ENCODE measurements at places on chromosomes 2 and 18.

- DNase-seq, result no peak
Observed at GRCh38 chr2:230902180-230902899, 22.7 kb downstream of the GPR55 start.

DNA sequence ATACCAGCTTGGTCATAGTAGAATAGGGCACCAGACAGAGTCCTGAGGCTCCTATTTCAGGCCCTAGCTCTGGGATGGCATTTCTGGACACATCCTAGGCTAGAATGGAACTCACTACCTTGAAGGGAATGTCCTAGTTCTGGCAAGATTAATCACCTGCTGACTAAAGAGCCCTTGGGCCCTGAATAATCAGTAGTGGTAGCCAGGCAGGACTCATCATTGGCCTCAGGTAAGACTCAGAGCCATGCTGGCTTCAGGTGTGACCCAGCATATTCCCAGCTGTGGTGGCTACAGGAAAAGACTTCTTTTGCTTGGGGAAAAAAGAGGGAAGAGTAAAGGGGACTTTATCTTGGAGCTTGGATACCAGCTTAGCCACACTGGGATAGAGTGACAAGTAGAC is 131.0 kb upstream of the SRD5A2 start:
- no peak for DNase-seq

DNA sequence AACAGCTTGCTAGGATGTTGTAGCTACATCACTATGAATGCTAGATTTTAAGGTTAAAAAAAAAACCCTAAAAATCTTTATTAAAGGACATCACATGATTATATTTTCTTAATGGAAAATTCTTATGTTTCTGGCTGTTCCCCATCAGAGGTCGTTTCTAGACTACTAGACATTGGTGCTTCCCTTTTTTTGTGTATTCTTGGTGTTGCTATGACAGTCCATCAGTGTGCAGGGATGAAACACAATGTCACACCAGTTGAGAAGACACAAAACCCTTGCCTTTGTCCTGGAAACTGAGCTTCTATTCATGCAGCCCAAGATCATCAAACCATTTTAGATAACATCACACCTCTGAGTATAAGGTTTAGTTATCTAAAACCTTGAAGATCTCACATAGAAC is 19.9 kb upstream of the TMEM131 start:
- DNase-seq, result no peak

DNA sequence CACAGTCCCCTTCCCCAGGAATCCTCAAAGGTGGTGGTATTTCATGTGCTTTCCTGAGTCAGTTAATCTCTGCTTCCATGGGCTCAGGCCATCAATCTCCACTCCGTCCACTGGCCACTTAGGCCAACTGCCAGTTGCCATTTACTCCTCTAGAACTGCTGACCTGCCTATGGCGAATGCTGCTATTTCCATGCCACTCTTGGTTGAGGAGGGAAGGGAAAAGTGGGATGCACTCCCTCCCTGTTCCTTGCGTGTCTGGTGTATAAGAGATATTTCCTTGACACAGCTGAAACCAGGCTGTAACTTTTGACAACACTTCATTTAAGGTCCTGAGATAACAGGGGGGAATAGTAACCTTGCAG is 261.5 kb downstream of the MREG start:
- DNase-seq, result no peak

- no peak for DNase-seq
Observed at GRCh38 chr18:63775166-63775730, at the start of gene SERPINB7. TSS of gene SERPINB7 (plus strand) at chr18:63775418. CDS start at chr18:63782373, 6,955 bp downstream.

GRCh38 chr2:232213176-232213575 is 165.4 kb upstream of the ALPP start:
- no peak for DNase-seq

DNA sequence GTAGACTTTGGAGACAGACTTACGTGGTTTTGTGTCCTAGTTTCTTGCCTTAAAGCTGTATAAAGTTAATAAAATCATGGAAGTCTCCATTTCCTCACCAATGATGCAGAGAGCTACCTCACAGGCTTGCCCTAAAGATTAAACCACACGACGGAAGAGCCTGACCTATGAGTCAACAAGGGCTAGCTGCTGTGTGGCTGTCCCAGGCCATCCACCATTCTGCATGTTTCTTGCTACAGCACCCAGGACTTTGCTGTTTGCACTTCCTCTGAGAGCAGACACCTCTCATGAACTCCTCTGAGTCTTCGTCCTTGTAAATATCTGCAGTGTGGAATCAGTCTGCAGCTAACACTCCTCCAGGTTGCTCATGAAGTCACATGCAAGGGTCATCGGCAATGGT is 160.0 kb upstream of the TRIB2 start:
- no peak for DNase-seq

DNA sequence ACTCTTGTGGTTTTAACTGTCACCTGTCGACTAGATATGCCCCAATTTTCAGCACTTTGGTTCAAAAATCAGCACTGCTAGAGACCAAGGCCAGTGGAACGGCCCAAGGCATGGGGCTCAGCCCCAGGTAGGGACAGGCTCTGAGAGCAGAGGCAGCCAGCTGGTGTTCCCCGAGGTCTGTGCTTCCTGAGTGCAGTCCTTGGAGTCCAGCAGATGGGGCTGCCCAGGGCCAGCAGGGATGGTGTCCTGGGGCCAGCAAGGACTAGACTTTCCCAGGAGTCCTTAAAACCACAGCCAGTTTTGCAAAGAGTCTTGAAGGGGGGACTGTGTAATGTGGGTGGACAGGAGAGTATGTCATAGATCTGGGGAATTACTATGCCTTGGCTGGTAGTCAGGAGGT is 56.3 kb downstream of the POMC start:
- DNase-seq, result no peak

DNA sequence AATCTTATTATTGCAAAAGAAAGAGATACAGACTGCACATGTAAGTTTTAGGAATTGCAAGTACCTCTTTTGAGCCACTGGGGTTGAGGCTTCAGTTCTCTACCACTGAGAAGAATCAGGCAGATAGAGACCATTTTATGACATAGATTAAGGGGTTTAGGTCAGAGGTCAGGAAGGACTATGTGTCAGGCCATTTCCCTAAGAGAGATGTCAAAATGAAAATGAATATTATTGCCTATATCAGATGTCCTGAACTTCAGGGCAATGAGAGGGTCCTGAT is 113.7 kb downstream of the GATA6 start:
- DNase-seq, result no peak

- no peak for DNase-seq
Observed at GRCh38 chr18:75916624-75916982, 489.1 kb upstream of the SMIM21 start.

GRCh38 chr2:46983065-46983801 is 67.6 kb upstream of the MCFD2 start:
- peak; percentile 75 for DNase-seq

DNA sequence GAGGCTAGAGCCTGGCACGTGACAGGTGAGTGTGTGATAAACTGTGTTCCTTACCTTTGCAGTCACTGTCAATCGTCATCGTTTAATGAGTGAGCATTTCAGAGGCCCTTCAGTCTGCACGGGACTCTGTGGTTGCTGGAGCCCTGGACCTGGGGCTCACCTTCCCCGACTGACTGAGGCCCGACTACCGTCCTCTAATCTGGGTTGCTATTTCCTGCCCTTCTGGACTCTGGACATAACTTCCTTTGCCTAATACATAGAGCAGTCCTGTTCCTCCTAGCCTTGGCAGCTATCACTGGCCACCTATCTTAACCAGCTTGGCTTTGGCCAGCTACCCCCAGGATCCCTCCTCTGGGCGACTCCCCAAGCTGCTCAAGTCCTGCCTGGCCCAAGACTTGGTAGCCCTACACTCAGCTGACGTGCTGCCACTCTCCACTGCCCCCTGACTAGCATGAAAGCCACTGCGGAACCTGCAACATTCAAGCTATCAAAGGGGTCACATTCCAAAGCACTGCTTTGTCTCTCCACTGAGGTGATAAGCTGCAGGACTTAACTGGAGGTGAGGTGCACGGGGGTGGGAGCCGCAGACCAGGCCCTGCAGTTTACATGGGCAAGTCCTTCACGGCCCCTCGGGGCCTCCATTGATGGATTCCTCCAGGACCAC is 11.1 kb upstream of the RAB17 start:
- no peak for DNase-seq

- DNase-seq, result no peak
Observed at GRCh38 chr2:2947406-2947805, 430.2 kb downstream of the EIPR1 start.

- no peak for DNase-seq
Observed at GRCh38 chr2:237682856-237683670, 55.7 kb downstream of the LRRFIP1 start.

DNA sequence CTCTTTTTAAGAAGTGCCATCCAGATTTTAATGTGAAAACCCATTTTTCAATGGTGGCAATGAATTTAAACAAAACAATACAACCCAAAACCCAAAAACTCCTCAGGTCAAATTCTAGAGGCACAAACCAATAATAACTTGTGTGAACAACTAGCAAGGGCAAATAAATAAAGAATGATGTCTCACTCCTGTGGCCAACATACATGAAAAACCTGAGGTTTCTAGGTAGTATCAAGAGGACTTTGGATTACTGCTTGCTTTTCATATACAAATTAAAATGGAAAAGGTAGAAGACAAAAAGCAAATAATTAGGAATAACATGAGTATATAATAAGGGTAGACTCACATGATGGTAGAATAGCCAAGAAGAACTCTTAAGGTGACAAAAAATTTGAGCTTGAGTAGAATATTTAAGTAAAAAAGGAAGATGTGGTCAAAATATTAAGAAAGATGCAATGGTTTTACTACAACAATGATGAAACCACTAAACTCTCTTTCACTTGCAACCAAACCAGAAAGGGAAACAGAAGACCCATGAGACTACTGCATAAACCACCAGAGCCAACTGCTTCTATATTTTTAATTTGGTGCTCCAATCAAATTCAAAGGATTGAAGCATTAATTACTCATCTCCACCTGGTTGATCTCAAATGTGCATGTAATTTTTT is 53.5 kb downstream of the DARS1 start:
- no peak for DNase-seq

- DNase-seq, result no peak
Observed at GRCh38 chr2:178200331-178200730, 6.0 kb downstream of the OSBPL6 start.

- DNase-seq, result no peak
Observed at GRCh38 chr2:54550547-54550946, 94.4 kb downstream of the SPTBN1 start.

DNA sequence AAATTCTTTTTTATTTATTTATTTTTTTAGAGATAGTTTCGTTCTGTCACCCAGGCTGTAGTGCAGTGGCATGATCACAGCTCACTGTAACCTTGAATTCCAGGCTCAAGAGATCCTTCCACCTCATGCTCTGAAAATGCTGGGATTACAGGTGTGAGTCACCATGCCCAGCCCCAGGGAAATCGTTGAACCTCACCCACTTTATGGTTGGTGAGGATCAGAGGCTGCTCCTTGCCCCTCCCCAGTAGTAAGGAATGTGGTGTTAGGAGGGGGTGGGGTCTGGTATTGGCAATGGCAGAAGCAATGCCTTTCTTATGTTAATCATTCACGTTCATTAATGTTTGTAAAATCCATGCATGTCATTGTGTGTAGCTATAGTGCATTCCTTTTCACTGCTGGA is 161.9 kb downstream of the SUCLG1 start:
- DNase-seq, result no peak

- DNase-seq, result no peak
Observed at GRCh38 chr2:189020179-189020578, 46.0 kb downstream of the COL3A1 start.

- DNase-seq, result no peak
Observed at GRCh38 chr2:42046819-42047487, 868 bp upstream of the PKDCC start.

- no peak for DNase-seq
Observed at GRCh38 chr2:39481611-39482010, 44.5 kb upstream of the MAP4K3 start.

DNA sequence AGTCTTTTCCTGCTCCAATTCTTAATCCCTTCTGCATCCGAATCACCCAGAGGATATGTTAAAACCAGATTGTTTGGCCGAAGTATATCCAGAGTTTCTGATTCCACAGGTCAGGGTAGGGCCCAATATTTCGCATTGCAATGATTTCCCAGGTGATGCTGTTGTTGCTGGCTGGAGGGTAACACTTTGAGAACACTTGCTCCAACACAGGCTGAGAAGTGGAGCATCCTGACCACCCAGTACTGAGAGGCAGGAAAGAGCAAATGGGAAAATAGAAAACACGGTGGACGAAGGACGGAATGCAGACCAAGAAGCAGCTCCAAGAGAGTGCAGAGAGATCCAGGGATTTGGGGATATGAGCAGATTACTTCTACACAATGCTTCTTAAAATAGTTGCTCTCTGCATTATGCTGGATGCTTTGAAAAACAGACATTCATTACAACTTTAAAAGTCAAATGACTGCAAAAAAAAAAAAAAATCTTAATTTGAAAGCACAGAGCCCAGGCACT is 362.2 kb upstream of the SLC14A2 start:
- DNase-seq, result no peak

- DNase-seq, result no peak
Observed at GRCh38 chr2:209592106-209592505, 168.3 kb downstream of the MAP2 start.

GRCh38 chr18:53070788-53071187 is 730.8 kb downstream of the DCC start:
- DNase-seq, result no peak

DNA sequence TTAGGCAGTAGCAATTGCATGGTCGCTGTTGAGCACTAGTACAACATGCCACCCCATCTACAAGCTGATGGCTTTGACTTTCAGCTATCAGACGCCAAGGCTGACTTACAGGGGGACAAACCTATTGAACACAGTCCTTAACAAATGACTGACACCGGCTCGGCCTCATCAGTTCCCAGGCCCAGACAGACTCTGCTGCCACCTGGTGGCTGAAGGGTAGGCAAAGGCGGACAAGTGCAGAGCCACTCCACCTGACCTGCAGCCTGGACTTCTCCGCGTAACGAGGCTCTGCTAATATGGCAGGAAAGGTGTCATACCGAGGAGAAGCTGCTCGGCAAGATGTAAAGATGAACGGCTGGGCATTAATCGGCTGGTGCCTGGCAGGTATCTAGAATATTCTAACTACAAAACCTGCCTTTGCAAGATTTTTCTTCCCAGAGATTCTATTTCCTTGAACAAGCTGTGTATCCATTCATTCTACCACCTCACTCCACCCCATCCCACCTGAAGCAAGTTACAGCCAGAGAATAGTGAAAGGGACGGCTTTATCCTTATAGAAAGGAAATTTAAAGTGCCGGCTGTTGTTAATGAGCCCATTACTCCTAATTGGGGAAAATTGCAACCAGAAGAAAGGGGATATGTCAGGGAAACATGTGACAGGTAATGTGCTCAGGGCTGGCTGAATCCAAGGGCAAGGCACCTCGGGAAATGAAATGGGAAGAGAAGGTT is 67.4 kb downstream of the STEAP3 start:
- DNase-seq, result peak; percentile 8

DNA sequence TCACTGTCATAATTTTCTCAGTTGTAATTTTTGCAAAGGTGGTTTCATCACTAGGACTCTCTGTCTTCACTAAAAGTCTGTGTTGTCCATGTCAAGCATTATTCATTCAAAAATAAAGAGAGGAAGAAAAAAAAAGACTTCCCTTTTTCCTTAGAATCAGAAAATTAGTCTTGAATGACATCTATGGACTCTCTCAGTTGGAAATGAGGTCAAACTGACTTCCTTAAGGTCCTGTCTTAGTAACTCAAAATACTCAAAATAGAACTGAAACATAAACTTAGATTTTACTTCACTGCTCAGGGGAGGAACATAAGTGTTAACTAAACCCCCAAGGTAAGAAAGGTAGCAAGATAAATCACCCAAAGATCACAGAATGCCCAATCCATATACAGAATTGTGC is 2.2 kb upstream of the ZNF407 start:
- no peak for DNase-seq

GRCh38 chr2:204184226-204184625 is 247.7 kb downstream of the ICOS start:
- no peak for DNase-seq

- DNase-seq, result no peak
Observed at GRCh38 chr2:8322634-8323033, 359.2 kb upstream of the ID2 start.
